ENCODE measurements at places on chromosomes 12 and 14. TPM values are rescaled to one million over a fixed set of nuclear protein-coding genes. Genes with fewer than 3 reads are reported as not detected.

DNA sequence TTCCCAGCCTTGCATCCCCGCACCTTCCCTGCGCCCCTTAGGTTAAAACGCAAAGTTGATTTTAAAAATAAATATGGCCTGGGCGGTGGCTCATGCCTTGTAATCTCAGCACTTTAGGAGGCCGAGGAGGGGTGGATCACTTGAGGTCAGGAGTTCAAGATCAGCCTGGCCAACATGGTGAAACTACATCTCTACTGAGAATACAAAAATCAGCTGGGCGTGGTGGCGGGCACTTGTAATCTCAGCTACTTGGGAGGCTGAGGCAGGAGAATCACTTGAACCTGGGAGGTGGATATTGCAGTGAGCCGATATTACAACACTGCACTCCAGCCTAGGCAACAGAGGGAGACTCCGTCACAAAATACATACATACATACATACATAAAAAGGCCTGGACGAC lies 96.0 kb downstream of the GCH1 start:
- DNase-seq = no peak

GRCh38 chr12:132506328-132507160 lies 16.6 kb downstream of the FBRSL1 start:
- DNase-seq = peak; percentile 92

GRCh38 chr12:76542908-76543307 lies 16.7 kb downstream of the OSBPL8 start:
- no peak for DNase-seq

GRCh38 chr12:51496895-51497294 lies 72.3 kb downstream of the SLC4A8 start:
- DNase-seq = no peak

DNA sequence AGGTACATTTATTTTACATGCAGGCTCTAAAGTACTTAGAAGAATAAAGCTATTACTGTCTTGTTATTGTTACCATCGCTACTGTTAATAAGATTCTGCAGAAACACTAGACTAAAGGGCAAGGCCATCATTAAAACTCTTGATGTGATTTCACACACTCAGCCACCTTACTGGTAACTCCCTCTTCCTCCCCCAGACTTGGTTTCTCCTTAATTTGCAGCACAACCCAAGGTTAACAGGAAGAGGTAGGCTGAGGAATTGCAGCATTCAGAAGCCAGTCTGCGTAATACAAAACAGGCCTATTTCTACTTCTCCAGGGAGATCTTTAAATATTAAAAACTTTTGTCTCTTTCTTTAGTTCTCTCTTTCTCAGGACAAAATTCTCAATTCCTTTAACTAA lies 210.3 kb downstream of the BTG1 start:
- no peak for DNase-seq

- DNase-seq = no peak
These were observed 44.4 kb downstream of the ARL6IP4 start for GRCh38 chr12:123024819-123025391.

- no peak for DNase-seq
These were observed 109.4 kb downstream of the ARF6 start for GRCh38 chr14:50001999-50002925.

DNA sequence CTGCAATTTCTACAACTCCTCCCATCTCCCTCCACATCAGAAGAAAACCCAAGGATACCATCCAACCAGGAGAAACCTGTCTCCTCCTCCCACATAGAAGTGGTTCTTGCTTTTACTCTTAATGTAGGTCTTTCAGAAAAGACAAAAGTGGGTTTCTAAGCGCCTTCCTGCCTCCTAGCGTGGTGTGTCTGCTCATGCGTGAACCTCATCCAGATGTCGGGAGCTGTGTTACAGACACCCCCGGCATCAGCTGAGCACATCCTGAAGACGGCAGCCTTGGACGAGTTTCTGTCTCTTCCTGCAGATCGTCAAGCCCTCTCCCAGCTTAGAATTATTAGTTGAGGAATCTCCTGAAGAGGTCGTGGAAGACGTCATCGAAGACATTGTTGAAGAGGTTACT lies 9.5 kb downstream of the LRRC43 start:
- DNase-seq = no peak

GRCh38 chr12:106113042-106113441 lies 25.7 kb downstream of the NUAK1 start:
- DNase-seq = no peak

DNA sequence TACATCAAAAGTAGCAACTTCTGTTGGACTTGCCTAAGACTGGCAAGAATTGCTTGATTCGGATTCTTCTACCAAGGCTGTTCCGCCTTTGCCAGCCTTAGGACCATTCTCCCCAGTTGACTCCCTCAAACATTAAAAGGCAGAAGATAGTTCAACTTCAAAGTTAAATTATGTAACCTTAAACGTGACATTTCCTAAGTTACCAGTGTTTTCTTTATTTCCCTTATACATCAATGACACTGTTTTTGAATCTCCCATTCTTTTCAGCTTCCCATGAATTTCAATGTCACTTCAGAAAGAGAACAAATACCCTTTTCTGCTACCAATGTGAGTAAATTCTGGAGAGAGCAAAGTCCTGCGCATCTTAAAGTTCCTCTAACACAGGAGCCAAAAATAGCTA lies 25.2 kb downstream of the CAPRIN2 start:
- DNase-seq = no peak

DNA sequence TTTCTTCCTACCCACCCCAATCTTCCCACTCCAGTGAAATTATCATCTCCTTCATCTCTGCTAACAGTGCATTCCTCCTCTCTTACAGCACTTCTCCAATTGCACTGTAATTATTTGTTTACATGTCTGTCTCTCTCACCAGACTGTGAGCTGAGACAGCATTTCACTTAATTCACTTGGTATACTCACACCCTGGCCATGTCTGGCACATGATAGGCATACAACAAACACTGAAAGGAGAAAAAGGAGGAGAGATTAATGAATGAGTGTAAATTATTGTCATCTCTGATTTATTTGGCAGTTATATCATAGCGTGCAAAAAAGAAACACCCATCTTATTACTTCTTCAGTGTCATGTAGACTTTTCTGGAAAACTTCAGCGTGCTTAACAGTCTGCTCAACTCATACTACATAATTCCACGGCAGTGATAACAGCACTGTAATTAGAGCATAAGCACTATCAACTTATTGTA lies 452.3 kb downstream of the ADAMTS20 start:
- no peak for DNase-seq

- DNase-seq = no peak
These were observed 5.0 kb downstream of the CLEC12B start for GRCh38 chr12:10015450-10015849.

GRCh38 chr14:43503508-43503907 lies 1003.6 kb downstream of the FSCB start:
- DNase-seq = no peak

- DNase-seq = no peak
These were observed 20.4 kb downstream of the ASPG start for GRCh38 chr14:104105822-104106470.

DNA sequence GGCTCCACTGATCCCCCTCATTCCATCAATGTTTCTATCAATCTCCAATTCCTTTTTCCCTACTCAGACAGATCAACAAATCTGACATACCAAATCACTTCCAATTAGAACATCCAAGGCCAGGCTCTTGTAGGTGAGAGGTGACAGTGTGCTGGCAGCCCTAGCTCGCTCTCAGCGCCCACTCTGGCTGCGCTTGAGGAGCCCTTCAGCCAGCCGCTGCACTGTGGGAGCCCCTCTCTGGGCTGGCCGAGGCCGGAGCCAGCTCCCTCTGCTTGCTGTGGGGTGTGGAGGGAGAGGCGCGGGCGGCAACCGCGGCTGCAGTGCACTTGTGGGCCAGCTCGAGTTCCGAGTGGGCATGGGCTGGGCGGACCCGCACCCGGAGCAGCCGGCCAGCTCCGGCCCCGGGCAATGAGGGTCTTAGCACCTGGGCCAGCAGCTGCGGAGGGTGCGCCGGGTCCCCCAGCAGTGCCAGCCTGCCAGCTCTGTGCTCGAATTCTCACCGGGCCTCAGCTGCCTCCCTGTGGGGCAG lies 6.0 kb upstream of the ITPR2 start:
- DNase-seq = no peak

GRCh38 chr14:103699901-103700752 lies 15.1 kb downstream of the XRCC3 start:
- DNase-seq = no peak

- DNase-seq = no peak
These were observed 26.1 kb downstream of the JDP2 start for GRCh38 chr14:75453817-75454434.

DNA sequence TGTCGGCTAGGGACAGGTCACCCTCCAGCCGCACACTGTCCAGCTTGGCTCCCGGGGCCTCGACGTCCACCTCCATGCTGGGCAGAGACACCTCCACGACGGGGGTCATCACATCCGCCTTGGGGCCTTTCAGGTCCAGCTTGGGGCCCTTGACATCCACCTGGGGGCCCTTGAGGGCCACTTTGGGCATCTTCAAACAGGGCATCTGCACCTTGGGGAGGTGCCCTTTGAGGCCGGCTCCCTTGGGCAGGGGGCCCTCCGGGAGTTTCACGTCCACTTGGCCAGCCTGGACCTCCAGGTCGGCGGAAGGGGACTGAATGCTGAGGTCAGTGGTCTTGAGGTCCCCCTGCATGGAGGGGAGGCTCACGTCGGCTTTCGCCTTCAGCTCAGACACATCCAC lies 17.9 kb downstream of the PLD4 start:
- no peak for DNase-seq

Gene C14orf119
- 24.4 TPM for total RNA-seq

Gene GPR84
- total RNA-seq = not detected

Gene TPPP2
- not detected for total RNA-seq

Gene DACT1
- 6.7 TPM for total RNA-seq

Gene SHMT2
- 71.8 TPM for total RNA-seq

Gene FLRT2
- 36.5 TPM for total RNA-seq

Gene CABP1
- not detected for total RNA-seq

Gene GPRC5D
- total RNA-seq = 51.1 TPM

Gene PLA2G1B
- not detected for total RNA-seq

Gene DPPA3
- not detected for total RNA-seq

Gene OR4K14
- not detected for total RNA-seq
